Spleen (tissue), 13 donors: ENCODE measurements at places on chromosomes 3 and 15. TPM values are rescaled to one million over a fixed set of nuclear protein-coding genes. Genes with fewer than 3 reads are reported as not detected.
A peak's percentile ranks its signal among the peaks of the same experiment; 100 is the strongest.

The WDR49 gene
- 0.13 TPM for polyA plus RNA-seq

The SCN11A gene
- 0.26 TPM for polyA plus RNA-seq

GRCh38 chr3:147393261-147393942 is 12.9 kb downstream of the ZIC4 start:
- peak; percentile 74 for DNase-seq

- no peak for DNase-seq
Measured at GRCh38 chr3:20574746-20575145, 388.7 kb upstream of the SGO1 start.

GRCh38 chr3:29531644-29532043 is 250.8 kb downstream of the RBMS3 start:
- no peak for DNase-seq
